ENCODE measurements at places on chromosomes 4 and X.

GRCh38 chr4:37889849-37890800, 759 bp upstream of the TBC1D1 start:
- DNase-seq = no peak

- DNase-seq = no peak
These were observed 1.4 kb downstream of the PLXNB3 start for GRCh38 chrX:153765138-153766079.

DNA sequence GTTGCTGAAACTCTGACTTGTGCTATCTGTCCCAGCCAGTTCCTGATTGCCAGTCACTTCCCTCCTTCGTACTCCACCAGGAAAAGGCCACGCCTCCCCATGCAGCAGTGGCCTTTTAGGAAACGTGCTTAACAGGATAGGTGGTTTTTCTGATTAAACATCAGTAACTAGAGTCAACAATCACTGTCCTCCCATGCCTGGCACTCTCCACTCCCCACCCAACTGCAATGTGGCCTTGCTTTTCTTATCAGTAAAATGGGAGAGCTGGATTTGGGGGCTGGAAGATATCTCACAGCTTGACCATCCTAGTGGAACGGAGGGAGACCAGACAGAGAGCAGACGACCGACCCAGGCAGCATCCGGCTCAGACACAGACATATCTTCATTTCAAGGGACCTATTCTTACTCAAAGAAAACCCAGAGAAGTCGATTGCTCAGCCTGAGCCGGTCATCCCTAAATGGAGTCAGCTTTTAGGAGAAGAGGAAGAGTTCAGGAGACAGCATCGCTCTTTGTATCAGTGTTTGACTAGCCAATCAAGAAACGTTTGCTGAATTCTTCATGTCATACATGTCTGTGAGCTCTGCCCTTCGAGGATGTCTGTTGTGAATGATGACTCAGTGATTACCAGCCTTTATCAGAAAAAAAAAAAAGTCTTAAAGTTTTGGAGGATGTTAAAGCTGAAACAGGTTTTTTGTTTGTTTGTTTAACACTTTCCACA, 12.7 kb upstream of the UBA6 start:
- DNase-seq = no peak

GRCh38 chrX:101232316-101232715, 12.7 kb downstream of the DRP2 start:
- no peak for DNase-seq

- no peak for DNase-seq
These were observed 47.8 kb downstream of the COMMD8 start for GRCh38 chr4:47415719-47416118.

DNA sequence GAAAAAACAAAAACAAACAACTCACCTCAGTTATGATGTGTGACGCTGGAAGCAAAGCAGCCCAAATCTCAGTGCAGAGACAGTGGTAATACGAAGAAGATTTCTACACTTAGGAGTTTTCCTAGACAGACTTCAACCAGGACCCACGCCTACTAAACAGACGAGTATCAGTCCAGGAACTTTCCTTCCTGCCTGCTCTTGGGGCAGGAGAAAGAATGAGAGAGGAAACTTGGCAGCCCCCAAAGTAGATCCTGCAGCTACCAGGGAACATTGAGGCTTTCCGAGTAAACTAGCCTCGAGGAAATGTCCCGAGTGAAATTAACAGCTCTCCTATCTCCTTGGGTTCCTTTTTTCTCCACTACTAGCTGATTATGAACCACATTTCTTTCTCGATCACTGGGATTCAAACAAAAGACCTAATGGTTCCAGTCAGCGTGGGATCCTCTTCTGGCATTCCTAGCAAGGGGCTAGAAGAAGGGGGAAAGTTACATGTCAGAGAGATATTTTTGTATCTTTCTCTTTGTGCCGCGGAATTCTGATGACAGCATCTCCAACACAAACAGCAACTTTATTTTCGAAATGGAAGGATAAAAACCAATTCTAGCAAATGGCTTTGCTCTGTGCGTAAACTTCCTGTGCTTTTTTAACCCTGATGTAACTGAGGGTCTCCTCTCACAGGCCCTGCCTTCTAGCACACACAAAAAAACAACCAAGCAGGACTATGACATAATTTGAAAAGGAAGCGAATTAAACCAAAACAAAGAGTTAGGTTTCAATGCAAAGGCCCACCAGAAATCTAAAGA, 53.2 kb downstream of the PPM1K start:
- no peak for DNase-seq

- DNase-seq = no peak
These were observed 294.0 kb downstream of the TENM3 start for GRCh38 chr4:182537031-182537795.

- no peak for DNase-seq
These were observed 30.9 kb downstream of the RNF150 start for GRCh38 chr4:141102367-141102766.

- DNase-seq = no peak
These were observed 231.5 kb upstream of the ATP6AP2 start for GRCh38 chrX:40349251-40349650.

DNA sequence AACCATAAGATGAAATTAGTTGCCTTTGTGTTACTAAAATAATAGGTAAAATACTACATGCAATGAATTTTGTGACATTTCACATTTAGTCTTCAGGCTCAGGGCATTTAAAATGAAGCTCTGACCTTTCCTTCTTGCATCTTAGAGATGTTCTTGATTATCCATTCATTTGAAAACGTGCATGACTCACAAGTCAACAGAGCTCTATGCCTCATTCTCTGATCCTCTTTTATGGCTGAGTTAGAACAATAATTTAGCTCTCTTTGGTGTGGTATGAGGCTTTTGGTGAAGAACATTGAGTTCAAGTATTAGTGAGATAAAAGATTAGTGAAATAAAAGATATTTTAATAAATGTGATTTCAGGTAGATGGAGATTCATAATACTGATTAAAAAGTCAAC, 66.5 kb downstream of the TIGD2 start:
- no peak for DNase-seq

DNA sequence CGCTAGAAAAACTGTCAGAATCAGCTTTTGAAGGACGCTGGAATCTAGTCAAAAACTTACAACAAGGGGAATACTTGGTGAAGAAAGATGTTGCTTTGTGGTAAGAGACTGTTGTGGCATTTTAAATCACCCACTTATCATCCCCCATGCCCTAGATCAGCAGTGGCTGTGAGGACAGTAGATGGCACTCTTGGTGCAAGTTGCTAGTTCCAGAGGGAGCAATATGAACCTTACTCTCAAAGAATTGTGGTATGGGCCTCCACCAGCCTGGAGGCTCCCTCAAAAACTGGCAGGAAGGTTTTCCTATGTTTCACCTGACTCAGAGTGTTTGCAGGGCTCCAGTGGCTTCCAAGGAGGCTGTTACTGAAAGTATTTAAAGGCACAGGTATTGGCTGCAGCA, 37.7 kb upstream of the SLC16A2 start:
- no peak for DNase-seq

- no peak for DNase-seq
These were observed 314.2 kb upstream of the PUDP start for GRCh38 chrX:7462110-7462509.

GRCh38 chr4:110533940-110534339, 58.0 kb downstream of the ENPEP start:
- DNase-seq = no peak

DNA sequence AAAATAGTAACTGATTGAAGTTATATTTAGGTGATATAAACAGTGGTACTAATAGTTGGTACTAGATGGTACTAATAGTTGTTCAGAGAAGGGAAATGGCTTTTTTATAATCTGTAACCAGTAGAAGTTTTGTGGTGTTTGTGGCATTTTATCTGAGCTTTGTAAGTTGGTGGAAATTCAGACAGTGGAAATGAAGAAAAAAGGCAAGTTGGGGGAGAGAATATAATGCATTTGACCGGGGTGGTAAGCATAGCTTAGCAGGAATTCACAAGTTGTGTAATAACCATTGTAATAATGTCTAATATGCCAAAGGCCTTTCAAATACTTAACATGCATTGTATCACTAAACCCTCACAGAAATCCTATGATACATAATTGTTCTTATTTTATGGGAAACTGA, 36.3 kb downstream of the DTHD1 start:
- no peak for DNase-seq

DNA sequence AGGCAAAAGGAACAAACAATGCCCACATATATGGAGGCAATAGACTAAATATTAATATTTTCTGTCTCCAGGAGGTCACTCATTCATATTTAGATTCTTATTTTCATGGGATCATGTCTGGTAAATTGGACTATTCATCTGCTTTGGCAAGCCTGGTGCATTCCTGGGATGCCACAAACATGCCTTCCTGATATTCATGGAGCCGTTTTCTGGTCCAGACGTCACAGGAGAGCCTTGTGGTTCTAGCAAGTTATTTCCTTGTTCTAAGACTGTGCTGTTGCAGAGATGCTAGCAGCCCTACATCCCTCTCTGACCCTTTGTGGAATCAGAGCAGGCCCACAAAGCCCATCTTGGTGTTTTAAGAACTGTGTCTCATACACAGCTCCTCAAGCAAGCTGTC, 16.1 kb upstream of the EXOSC9 start:
- no peak for DNase-seq

Measured in stimulated activated CD8-positive, alpha-beta memory T cell treated with anti-CD3 and anti-CD28 coated beads, Interleukin-4, amount 100 ng/mL, for 4 hours (primary cell).